NCI-H1436 (cell line): ENCODE measurements at places on chromosomes 5 and 9.

DNA sequence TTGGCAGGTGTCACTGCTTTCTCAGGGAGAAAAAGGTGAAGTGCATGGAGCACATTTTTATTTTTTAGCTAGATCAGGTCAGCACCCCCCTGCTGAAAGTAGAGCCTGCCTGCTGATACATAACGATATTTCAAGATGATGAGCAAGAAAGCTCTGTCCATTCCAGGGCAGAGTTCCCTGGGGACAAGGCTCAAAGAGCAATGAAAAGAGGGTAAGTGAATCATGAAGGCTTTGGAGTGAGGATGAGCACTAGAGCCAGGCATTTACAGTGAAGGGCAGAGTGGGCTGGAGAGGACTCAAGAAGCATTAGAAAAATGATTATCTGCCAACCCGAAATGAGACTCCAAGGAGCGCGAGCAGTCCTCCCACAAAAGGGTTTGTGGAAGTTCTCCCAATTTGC, 345.7 kb downstream of the TLE4 start:
- DNase-seq: no peak

DNA sequence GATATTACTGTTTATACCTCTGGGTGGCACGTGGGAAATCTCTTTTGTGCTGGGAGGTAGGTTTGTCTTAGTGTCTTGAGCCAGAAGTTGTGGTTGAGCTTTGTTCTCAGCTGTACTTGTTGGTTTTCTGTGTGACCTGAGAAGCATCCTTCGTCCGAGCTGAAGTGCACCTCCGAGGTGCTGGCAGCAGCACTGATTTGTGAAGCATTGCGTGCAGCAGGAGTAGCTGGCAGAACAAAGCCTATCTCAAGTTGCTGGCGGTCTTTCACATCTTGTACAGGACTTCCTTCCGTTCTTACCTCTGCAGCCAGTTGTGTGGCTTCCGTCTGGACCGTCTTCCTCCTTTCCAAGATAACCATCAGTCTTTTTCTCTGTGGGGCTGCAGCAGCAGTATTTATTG, 4.3 kb downstream of the PRRC2B start:
- DNase-seq: no peak

DNA sequence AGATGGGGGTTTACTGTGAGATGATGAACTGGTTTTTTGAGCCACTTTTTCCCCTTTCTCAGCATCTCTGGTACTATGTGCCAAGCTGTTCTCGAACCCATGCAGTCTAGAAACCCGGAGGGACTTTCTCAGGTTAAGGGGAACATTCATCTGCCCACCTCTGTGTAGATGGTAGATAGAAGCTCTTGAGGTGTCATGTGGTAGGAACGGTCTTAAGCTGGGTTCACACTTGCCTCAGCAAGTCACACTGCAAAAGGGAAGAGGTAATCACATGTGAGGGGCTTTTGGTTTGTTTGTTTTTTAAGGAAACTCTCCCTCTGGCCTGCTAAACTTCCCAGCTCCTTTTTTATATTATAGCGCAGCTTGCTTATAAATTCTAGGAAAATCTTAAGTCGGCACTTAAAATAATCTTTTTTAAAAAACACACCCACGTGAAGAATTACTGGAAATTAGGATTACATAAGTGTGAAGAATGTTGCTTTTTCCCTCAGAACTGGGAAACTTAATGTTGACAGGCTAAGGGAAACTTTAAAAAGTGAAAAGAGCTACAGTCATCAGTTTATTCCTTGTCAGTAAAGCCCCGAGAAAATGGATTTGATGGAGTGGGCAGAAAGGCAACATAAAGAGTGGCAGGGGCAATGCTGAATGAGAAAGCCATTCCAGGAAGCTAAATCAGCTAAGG, 430.3 kb downstream of the ARHGEF28 start:
- DNase-seq: no peak

- DNase-seq: no peak
Observed at GRCh38 chr5:17277907-17278306, 60.5 kb downstream of the BASP1 start.

DNA sequence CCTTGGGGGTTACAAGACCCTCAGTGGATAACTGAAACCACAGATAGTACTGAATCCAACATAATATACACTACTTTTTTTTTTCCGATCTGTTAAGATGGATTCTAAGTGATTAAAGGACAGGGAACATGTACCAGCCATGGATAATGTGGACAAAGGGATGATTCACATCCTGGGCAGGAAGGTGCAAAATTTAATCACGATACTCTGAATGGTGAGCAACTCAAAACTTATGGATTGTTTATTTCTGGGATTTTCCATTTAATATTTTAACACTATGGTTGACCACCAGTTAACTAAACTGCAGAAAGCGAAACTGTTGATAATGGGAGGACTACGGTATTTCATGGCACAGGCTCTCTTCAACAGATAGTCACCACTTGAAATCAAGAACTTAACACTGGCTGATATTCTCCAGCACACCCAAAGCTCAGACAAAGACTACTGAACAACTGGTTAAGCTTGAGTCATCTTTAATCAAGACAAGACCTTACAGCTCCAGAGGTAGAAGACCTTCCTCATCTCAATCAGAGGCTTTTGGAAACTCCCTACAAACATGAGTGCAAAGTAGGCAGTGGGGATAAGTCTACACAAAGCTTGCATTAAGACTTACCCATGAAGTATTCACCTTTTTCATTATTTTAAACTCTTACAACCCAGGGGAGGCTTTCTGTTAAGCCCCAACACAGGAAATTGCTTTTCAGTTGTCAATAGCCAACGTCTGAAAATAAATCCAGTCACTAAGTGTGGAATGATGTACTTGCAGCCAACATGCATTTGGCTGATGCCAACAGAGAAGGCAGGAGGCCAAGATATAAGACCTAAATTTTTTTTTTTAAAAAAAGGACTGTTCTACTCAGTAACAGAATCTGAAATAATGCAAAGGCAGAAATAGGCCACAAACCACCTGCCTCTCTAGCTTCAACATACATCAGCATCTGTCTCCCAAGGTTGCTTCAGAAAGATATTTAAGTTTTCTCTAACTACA, 78.7 kb downstream of the ELAVL2 start:
- no peak for DNase-seq
